Fibroblast of skin of back (primary cell): ENCODE measurements at places on chromosomes 1 and 21.

- DNase-seq: peak; percentile 14
Observed at GRCh38 chr21:27024971-27025370, 58.1 kb upstream of the ADAMTS5 start.

DNA sequence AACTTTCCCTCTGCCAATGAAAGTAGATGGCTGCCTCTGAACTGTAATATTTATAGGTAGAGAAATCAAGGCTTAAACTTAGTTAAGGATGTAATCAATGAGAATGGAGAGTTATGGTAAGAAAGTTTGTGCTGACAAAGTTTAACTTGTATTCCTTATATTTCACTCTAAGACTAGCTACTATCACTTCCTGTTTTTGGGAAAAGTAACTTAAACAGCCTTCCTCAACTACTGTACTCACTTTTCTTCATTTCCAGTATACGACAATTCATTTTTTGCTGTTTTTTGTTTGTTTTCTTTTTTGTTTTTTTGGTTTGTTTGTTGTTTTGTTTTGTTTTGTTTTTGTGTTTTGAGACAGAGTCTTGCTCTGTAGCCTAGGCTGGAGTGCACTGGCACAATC is 3.7 kb downstream of the RGS18 start:
- DNase-seq: no peak

GRCh38 chr21:25176637-25177412 is 430.5 kb downstream of the MRPL39 start:
- peak; percentile 19 for DNase-seq

- DNase-seq: no peak
Observed at GRCh38 chr1:107802654-107803053, 162.3 kb downstream of the VAV3 start.

DNA sequence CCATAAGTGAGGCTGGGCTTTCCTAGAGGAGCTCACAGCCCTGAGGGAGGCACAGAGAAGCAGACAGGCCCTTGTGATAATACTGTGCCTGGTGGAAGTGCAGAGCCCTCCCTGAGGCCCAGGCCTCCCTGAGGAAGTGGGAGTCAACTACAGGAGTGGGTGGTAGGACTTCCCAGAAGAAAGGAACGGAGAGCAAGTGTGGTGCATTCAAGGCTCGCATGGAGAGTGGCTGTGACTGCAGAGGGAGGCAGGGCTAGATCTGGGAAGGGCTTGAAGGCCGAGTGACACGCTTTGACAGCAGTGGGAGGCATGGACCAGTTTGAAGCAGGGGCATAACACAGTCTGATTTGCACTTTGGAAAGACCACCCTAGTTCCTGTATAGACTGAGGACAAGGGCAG is 37.3 kb downstream of the AZIN2 start:
- DNase-seq: no peak

- DNase-seq: peak; percentile 89
Observed at GRCh38 chr1:161885003-161885402, 118.9 kb downstream of the ATF6 start.

DNA sequence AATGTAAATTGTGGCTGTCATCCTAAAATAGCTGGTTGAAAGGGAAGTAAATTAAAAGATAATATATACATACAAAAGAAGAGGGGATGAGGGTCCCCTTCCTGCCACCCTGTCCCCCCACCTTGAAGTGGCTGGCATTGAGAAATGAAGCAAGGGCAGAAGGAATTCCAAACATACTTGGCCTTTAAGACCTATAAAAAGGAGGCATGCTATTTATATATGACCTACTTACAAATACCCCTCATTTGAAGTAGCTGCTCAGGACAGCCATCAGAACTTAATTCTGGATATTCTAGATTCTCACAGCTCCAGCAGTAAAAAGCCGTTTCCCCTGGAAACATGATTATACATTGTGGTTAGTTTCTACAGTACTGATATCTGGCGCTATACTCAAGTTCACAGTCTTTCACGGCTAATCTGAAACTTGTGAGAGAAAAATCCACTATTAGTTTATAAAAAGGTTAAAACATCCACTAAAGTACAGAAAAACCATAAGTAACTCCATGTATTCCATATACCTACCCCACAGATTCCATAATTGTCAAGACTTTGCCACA is 9.6 kb upstream of the MAP10 start:
- DNase-seq: no peak

DNA sequence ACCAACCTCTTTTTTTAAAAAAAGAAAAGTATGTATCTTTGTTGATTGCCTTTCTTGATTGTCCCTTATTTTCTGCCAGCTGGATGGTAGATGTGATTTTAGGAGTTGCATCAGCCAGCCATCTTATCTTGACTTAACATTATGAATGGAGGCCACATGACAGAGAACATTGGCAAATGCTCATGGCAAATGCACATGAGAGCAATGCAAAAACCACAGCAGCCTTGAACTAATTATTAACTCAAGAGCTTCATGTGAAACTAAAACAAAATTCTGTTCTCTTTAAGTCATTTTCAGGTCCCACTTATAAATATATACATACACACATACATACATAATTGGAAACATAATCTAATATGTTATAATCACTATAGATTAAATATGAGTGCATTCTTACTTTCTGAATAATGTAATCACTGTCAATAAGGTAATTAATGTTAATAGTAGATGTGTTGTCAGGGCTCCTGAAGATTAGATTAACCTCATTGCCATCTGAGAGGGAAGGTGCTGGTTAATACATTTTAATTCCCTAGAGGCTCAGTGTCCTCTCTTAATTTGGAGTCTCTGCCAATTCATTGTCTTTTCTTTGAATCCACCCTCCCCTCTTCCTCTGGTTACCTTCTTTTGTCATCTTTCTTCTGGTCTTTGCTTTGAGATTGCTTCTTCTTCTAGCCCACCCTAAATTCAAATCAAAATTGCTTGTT is 962.2 kb downstream of the ADGRL2 start:
- no peak for DNase-seq

- peak; percentile 36 for DNase-seq
Observed at GRCh38 chr1:236078993-236079392, 14.1 kb upstream of the NID1 start.

- no peak for DNase-seq
Observed at GRCh38 chr1:230086151-230086550, 19.1 kb downstream of the GALNT2 start.

- DNase-seq: peak; percentile 40
Observed at GRCh38 chr1:20371411-20371810, 80.7 kb downstream of the VWA5B1 start.

DNA sequence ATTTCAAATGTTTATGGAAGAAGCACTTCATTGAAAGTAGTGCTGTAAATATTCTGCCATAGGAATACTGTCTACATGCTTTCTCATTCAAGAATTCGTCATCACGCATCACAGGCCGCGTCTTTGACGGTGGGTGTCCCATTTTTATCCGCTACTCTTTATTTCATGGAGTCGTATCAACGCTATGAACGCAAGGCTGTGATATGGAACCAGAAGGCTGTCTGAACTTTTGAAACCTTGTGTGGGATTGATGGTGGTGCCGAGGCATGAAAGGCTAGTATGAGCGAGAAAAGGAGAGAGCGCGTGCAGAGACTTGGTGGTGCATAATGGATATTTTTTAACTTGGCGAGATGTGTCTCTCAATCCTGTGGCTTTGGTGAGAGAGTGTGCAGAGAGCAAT is 10.7 kb downstream of the TARDBP start:
- DNase-seq: no peak

- no peak for DNase-seq
Observed at GRCh38 chr1:175810305-175810704, 66.9 kb upstream of the TNR start.

DNA sequence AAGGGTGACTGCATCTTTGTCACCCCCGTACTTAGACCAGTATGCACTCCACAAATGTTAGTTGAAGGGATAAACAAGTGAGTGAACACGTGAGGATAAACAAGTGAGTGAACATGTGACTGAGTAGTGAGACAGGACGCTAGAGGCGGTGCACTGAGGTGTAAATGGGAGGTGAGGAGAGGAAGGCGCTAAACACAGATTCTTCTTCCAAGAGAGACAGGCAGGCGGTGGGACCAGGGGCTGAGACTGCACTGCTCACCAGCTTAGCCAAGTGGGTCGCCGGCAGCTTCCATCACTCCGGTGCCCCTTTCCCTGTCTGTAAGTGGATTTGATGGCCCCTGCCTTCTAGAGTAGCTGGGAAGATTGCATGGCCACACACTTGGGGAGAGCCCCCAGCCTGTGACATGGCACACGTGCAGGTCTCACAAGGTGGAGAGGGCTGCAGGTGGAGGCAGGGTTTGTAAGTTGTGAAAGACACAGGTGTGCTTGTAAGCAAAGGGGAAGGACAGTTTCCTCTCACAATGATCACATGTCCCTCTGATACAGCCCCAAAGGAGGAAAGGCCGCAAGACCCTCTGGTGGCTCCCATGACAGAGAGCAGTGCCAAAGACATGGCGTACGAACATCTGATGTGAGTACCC is 47.5 kb upstream of the EFHD2 start:
- DNase-seq: no peak

GRCh38 chr1:21693732-21694131 is 24.6 kb upstream of the RAP1GAP start:
- DNase-seq: no peak

- DNase-seq: no peak
Observed at GRCh38 chr1:91283421-91283726, 121.3 kb downstream of the HFM1 start.

- no peak for DNase-seq
Observed at GRCh38 chr1:52996653-52997052, 65.4 kb upstream of the PODN start.

- peak; percentile 63 for DNase-seq
Observed at GRCh38 chr21:16071092-16071491, 341.3 kb downstream of the USP25 start.

- DNase-seq: no peak
Observed at GRCh38 chr1:112296908-112297307, 99.1 kb upstream of the CTTNBP2NL start.

DNA sequence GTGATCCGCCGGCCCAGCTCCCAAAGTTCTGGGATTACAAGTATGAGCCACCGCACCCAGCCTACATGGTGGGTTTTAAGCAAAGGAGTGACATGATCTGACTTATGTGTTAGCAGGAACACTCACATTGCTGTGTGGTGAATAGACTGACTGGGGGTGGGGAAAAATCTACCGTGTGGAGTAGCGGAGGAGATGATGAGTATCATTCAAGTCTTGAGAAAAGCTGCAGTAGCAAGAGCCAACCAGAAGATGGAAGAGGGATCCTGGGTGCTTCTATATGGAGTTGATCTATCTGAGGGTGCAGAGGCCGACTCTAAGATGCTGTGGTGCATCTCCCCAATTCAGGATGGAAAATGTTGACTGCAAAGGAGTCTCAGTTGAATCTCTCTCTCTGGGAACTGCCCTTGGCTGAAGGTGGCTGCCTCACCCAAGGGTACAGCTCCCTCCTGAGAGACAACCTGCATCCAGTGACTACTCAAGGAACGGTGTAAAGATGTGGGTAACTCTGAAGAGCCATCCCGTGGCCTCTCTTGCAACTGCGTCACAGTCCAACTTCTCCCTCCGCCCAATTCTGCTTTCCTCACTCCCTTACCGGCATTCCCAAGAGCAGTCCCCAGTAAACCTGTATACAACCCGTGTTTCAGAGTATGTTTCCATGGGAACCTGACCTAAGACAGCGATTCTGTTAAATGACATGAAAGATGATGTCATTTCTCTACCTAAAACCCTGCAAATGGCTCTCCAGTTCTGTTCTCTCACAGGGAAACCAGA is 7.4 kb upstream of the B3GALNT2 start:
- peak; percentile 67 for DNase-seq

DNA sequence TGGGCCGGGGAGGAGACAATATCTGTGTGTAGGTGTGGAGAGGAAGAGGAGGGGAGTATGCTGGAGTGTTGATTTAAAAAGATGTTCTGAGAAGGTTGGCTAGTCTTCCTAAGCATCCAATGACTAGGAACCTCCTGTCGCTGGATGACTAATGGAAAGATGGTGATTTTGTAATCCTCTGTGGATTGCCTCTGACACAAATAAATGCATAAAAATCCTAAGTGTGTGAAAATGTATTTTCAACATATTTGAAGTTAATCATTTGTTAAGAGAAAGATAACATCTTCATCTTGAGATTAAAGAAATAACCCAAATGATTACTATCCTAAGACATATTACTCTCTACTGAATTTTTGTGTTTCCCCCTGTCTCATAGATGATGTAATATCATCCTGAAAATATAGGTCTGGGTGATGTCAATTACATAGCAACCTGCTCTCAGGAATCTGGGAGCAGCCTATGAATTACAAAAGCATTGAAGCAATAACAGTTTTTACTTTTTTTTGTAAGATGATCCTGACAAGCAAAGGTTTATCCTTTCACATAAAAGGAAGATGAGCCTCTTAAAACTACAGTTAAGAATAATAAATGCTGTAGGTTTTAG is 220.5 kb upstream of the MAP1LC3C start:
- DNase-seq: no peak

- peak; percentile 46 for DNase-seq
Observed at GRCh38 chr1:39104158-39105060, 78.3 kb downstream of the NDUFS5 start.

DNA sequence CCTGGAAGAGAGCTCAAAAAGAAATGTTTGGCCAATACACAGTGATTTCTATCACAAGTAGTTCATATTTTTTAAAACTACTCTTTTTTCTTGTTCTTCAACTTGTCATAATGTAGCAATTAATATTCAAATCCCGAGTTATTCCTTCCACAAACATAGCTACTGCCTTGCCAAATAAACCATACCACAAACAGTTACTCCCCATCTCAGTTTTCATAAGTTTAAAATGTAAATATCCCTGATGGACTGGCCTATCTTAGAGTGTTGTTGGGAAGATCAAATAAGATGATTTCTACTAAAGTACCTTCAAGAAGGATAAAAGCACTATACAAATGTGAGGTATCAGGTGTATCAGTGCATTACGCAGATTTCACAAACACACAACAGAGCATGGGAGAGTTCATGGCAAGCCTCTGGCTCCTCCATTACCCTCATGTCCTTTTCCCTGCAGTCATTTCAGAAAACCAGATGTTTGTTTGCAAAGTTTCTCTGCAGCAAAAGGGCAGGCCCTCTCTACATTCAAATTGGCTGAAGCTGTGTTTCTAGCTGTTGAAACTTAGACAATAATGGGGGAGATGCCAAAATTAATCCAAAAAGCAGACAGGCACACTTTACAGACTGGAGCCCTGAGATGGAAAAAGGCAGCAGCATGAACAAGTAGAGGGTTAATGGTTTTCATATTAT is 16.1 kb downstream of the WLS start:
- DNase-seq: no peak

DNA sequence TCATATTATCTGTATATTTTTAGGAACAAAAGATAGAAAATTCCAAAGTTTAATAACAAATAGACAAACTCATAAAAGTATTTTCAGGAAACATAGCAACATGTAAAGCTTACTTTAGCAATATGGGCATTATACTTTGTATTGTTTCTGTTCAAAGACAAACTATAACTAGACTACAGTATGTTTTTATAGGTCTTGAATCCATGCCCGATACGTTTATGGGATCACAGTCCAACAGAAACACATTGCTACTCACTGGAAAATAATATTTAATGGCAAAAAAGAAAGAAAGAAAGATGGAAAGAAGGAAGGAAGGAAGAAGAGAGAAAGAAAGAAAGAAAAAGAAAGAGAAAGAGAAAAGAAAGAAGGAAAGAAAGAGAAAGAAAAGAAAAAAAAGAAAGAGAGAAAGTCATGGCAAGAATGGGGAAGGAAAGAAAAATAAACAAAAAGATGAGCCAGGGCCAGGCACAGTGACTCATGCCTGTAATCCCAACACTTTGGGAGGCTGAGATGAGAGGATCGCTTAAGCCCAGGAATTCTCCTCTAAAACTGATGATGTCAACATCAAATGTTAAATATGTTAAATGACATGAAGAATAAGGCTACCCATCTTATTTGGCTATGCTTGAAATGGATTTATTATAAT is 32.7 kb downstream of the TM2D1 start:
- peak; percentile 81 for DNase-seq
